ENCODE measurements at places on chromosomes 7 and 10.

DNA sequence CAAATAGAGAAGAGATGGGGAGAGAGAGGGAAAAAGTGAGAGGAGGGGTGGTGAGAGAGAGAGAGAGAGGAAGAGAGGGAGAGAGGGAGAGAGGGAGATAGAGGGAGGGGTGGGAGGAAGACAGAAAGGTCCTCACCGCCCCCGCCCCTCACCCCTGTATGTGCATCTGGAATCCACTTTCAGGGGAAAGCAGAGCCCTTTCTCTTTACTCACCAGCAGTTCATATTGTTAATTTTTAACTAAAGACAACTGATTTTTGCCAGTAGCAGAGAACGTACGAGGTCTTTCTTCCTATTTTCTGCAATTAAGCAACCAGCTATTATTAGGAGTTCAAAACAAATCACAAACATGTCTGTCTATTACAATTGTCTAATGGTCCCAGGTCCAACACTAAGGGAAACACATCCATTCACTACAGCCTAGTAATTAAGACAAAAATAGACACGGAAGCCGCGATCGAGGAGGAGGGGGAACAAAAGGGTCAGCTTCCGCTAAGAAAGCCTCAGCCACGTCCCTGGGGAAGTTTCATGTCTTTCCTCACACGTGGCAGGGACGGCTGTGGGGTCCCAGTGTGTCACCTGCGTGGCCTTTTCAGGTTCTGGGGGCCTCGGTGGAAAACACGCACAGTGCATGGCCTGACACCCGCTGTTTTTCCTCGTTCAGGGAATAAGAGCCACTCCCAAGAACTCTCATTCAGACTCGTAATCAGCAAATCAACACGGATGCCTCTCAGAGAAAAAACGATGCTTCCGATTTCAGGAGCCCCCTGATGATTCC is 572.0 kb downstream of the PTPRN2 start:
- DNase-seq, result no peak

GRCh38 chr7:114414156-114415063 is at the start of gene FOXP2:
TSS of gene FOXP2 (plus strand) at chr7:114414815. CDS start at chr7:114426512, 11,697 bp downstream.
- DNase-seq, result no peak

DNA sequence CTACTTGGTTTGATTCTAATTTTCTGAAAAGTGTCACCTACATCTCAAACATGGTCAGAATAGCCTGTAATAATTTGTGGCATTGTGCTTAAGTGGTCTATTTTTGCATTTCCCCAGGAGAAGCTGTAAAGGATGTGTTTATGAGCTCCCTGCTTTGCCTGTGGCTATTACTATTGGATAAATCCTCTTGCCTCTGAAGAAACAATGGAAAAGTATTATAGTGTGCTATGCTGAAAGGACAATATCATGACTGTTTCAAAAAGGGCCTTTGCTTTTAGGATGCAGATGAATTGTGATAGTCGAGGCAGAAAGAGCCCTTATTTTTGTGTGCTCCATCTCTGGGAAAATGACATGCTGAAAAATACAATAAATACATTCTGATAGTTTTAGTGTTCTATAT is 94.1 kb upstream of the ARMC3 start:
- DNase-seq, result no peak

- no peak for DNase-seq
Observed at GRCh38 chr7:149070372-149071125, 20.0 kb downstream of the ZNF786 start.

- no peak for DNase-seq
Observed at GRCh38 chr7:116544487-116544886, 19.7 kb downstream of the CAV1 start.

DNA sequence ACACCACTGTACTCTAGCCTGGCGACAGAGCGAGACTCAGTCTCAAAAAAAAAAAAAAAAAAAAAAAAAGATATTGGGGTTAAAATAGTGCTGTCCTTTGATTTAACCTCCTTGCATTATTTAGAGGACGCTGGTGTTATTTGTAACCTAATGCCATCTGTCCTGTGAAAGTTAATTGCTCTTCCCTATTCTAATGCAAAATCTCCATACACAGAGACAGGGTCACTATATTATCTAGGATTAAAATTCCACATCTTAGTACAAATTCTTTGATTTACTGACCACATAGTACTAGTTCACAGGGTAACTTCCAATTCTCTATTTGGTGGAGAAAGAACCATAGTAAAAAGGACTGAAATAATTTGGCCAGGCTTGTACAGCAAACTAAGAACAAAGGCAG is 184.2 kb upstream of the STEAP4 start:
- no peak for DNase-seq

- DNase-seq, result no peak
Observed at GRCh38 chr7:79084423-79084822, 369.0 kb downstream of the MAGI2 start.

GRCh38 chr10:96299383-96299782 is 4.9 kb upstream of the DNTT start:
- peak; percentile 39 for DNase-seq

GRCh38 chr7:78472519-78472918 is 673.9 kb downstream of the PHTF2 start:
- DNase-seq, result no peak

- DNase-seq, result peak; percentile 42
Observed at GRCh38 chr7:55432939-55433784, 68.0 kb downstream of the LANCL2 start.

All from activated CD4-positive, alpha-beta T cell treated with anti-CD3 and anti-CD28 coated beads, Interleukin-2, amount 10 ng/mL, durations not matched to agents 7 days and 5 days (primary cell).